Activated CD4-positive, alpha-beta T cell treated with anti-CD3 and anti-CD28 coated beads for 1 hour (primary cell): ENCODE measurements at places on chromosomes 7 and 10.

DNA sequence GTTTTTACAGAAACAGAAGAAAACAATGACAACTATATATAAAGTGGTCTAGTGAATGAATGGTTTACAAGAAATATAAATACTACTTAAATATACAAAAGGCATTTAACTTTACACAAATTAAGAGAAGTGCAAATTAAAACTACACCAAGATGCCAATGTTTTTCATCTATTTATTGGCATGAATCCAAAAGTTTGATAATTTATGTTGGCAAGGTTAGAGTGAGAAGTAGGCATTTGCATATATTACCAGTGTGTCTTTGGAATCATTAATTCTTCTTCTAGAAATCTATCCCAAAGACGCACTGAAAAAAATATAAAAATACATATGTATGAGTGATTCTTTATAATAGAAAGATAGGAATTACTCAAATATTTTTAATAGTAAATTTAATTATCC lies 457.4 kb downstream of the MDFIC start:
- no peak for DNase-seq

DNA sequence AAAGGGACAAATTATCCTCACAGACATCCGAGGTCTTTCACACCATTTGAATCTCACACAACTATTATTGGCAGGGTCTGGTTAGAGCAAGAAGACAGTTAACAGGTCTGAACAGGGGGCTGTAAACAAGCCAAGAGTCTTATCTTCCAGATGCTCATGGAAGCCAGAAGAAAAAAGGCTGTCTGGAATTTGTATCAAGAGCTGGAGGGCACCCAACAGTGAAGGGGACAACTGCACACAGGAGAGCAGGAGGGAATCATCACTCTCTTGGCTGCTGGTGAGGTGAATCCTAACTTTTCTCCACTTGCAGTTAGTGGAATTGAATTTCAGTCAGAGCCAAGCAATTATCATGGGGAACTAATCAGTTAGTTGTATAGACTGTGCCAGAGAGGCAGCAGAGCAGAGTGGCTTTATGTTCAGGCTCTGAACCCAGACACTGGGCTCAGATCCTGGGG lies 880.2 kb upstream of the AUTS2 start:
- no peak for DNase-seq

DNA sequence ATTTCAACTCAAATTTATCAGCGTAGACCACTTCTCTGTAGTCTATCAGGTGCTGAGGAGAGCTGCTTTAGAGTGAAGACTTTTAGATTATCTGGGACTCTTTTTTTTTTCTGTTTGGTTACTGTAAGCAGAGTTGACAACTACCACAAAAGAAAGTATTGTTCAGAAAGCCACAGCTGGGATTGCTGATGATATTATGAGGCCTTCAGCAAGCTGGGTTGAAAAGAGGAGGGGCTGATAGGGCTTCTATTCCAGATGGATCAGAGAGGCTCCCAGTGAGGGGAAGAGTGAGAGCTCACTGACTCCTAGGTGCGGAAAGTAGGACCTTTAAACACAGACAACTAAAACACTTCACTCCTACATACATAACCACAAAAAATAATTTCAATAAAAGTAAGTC lies 188.5 kb upstream of the FERD3L start:
- DNase-seq: no peak

GRCh38 chr10:132912713-132913558 lies 29.4 kb downstream of the CFAP46 start:
- DNase-seq: no peak

DNA sequence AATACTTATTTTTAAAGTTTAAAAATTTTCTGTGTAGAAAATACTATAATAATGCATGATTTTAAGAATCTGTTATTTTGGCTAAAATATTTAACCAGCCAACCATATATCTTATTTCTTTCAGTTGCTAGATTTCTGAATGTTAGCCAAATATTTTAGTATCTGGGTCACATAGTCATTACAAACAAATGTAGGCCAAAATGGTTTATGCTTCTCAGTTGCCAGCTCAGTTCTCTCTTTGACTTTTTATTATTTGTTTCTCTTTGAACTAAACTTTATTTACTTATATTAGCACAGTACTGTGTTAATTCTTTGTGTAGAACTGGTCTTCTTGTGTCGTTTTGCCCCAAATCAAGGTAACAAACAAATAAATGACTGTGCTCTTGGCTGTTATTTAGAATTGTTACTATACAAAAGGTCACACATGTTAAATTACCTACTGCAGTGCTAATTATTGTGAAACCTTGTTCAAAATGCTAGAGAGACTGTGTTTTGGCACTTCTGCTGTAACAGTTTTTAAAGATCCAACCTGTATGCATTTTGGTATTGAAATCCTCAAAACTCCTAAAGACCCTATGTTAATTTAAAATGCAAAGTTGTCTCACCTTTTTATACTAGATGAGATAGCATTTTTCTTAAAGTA lies 39.8 kb downstream of the ZEB1 start:
- DNase-seq: no peak

DNA sequence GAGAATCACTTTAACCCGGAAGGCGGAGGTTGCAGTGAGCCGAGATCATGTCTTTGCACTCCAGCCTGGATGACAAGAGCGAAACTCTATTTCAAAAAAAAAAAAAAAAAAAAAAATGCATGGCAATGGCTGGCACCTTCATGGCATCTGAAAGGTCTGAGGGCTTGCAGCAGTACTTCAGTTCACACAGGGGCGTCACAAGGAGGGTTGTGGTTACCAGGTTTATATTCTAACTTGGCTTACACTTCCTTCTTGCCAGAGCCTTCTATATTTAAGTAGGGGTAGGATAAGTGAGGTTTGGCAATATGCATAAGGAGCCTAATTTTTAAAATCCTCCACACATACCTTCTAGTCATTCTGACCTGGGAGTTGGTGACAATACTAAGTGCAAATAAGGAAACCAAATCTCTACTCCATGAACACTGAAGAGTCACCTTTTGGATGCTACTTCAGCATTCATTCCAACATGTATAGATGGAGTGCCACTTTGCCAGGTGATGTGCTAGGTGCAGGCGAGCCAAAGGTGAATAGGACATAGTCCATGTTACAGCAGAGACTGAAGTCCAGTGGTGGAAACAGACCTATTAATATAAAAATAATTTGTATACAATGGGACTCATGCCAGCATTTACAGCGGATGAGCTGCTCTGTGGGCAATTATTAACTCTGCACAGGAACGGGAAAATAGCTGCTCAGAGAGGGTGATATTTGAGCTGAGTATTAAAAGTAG lies 57.8 kb upstream of the PDCD4 start:
- no peak for DNase-seq

GRCh38 chr10:78745441-78745840 lies 323.3 kb upstream of the ZMIZ1 start:
- DNase-seq: no peak

- no peak for DNase-seq
These were observed 11.6 kb downstream of the BET1 start for GRCh38 chr7:93992421-93993110.

GRCh38 chr10:22657566-22658225 lies 56.7 kb downstream of the PIP4K2A start:
- DNase-seq: no peak

DNA sequence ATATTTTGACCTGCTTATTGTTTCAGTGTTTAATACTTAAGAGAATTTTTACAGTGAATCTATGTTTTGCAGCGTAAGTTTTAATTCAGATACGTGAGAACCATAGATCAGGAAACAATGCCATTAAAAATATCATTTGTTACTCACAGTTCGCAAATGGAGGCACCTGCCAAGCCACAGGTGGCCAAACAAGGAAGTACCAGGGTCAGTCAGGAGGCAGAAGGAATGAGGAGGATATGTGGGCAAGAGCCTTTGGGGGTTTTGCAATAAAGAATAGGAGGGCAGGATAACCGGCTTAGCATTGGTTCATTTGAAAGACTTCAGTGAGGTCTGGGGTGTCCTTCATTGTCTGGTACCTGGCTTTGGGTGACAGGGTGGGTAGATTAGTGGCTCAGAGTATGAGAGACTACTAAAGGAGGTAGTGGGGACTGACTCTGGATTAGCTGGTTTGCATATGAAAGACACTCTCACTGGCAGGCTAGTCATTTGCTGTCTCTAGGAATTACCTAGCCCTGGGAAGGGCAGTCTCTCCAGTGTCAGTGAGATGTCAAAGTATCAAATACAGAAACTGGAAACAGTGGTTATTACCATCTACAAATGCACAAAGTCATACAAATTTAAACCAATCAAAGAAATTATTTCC lies 132.2 kb upstream of the CAV2 start:
- no peak for DNase-seq

DNA sequence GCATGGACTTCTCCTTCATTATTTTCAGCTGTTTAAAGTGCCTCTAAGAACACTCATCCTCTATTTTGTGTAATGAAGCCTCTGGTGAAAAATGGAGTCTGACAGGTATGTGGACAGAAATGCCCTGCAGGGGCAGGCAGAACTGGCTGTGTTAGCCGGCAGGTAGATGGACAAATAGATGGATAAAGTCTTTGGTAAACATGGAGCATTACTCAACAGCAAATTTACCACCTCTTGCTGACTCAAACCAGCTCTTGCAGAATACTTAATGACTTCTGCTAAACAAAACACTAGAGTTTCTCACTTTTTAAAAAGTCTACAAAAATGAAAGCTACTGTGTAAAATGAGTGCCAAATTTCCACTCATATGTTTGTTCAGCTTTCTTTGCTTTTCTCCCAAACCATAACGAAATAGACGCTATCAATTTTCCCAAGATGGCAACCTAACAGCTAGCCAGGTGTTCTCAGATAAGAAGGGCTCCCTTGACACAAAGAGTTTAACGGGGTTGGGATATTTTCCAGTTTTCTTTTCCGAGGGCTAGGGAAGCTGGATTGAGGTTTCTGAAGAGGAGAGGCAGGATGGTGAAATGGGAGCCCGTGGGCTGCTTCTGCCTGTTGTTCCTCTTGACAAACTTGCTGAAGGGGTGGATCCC lies 71.9 kb upstream of the HABP2 start:
- no peak for DNase-seq

DNA sequence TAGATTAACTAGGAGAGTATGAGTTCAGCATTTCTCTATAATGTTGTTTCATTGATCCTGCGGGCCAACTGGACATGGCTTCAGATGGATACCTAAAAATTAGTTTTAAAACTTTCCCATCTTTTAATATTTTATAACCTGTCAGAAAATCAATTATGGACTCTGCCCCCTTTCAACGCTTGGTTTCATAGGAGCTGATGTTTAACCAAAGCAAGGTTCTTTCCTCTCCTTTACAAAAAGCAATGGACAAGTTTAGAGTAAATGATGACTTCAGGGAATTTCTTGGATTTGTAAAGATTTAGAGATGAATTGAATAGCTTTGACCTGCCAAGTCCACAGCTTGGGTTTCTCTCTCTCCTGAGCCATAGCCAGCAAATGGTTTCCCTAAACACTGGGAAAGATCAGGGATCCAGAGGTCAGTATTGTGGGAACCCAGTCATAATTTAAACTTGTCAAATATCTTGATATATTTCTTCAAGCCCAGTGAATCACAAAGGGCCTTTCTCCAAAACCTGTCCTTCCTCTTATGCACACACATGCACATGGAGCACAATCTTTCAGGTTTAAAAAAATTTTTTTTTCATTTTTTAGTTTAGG lies 177.1 kb downstream of the EVX1 start:
- no peak for DNase-seq

DNA sequence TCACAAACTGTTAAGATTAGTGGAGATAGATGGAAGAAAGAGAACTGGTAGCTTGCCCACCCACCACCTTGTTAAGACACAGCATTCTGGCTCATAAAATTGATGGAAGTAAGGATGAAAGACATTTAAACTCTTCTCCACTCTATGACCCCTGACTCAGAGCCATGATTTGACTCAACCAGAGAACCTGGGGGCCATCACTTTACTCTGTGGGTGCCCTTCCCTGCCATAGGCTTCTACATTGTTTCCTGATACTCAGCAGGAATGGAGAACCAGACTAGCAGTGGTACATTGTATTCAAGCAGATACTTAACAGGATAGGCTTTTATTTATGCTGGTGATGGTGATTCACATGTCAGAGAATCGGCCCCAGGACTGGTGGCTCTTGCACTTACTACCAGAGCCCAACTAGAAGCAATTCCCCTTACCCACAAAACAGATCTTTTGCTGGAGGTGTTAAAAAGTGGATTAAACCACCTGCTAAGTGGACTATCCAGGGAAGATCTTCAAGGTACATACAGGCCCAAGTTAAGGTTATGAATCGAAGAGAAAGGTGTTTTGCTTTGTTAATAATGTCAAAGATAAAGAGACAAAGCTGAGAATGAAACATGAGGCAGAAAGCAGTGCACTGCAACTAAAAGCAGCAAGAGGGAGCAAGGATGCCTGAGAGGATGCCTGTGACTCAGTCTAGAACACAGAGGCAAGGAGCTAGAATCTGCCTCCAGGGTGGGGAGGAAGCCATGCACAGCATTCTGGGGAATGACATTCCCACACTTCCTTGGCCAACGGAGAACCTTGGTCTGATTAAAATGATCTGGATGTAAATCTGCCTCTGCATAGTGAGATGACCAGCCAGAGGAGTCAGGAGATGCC lies 36.0 kb upstream of the GLI3 start:
- no peak for DNase-seq

DNA sequence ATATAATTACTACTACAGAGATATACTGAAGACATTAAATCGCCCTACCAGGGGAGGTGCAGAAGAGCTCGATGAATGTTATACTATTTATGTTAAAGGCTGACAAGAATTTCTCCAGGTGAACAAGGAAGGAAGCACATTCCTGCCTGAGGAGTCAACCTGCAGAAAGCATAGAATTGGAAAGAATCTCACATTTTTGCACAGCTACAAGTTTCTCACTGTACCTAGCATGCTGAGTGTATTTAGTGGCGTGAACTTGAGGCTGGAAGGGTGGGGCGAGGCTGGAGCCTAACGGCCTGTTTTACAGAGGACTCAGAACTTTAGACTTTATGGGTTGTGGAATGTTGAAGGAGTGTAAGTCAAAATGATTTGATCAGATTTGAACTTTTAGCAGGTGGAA lies 373.6 kb upstream of the LRGUK start:
- DNase-seq: no peak

GRCh38 chr7:44307301-44307900 lies 18.0 kb downstream of the CAMK2B start:
- DNase-seq: no peak

- no peak for DNase-seq
These were observed 345.5 kb downstream of the DNAJB6 start for GRCh38 chr7:157682064-157682945.

DNA sequence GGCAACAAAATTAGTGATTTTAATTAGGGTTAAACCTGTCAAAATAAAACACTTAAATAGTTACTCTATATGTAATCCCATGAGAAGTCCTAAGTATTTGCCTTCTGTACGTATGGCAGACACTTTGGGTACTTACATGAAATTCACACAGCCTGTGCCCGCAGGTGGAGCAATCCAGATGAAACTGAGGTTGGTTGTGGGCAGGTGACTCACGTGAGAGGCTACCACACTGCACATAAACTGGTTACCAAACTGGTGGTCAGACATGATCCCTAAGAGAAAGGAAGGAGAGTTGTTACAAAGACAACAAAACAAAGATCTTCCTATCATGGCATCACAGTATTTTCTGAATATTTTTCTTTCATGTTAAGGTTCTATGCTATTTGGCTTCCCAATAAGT lies 156.1 kb downstream of the RELN start:
- DNase-seq: no peak

- DNase-seq: no peak
These were observed 30.8 kb upstream of the GOT1 start for GRCh38 chr10:99461230-99461629.

GRCh38 chr10:78931321-78932053 lies 137.3 kb upstream of the ZMIZ1 start:
- DNase-seq: no peak

- no peak for DNase-seq
These were observed 289.9 kb upstream of the CELF2 start for GRCh38 chr10:10727812-10728211.

GRCh38 chr10:110892602-110893288 lies 21.0 kb downstream of the PDCD4 start:
- DNase-seq: no peak

- DNase-seq: no peak
These were observed 7.7 kb downstream of the SLC26A4 start for GRCh38 chr7:107668296-107668695.
